ENCODE measurements at places on chromosomes 11 and 22.

DNA sequence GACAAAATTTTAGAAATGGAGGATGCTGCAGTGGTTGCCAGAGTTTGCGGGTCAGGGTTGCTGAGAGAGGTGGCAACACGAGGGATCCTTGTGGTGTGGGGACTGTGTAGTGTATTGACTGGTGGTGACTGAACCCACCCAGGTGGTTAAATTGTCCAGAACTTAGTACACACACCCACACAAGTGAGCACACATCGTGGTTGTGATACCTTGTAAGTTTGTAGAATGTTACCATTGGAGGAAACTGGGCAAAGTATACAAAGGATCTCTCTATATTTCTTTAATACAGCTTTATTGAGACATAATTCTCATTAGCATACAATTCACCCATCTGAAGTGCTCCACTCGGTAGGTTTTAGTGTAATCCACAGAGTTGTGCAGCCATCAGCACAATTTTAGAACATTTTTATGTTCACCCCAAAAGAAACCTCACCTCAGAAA lies 56.1 kb downstream of the MED15 start:
- H3K4me1 ChIP-seq = no peaks in the 10 kb centered on the region
- H3K27me3 ChIP-seq = no peaks in the 10 kb centered on the region
- no peak overlapping the region for H3K27ac ChIP-seq
- no peak overlapping the region for H3K4me3 ChIP-seq
- DNase-seq = no peak
- H3K36me3 ChIP-seq = peaks cover 49% of the 10 kb centered on the region

- no peak for DNase-seq
- peaks cover 10% of the 10 kb centered on the region for H3K36me3 ChIP-seq
Measured at GRCh38 chr11:83282084-83282716, 4.0 kb downstream of the CCDC90B start.

- no peak overlapping the region for H3K27ac ChIP-seq
- no peaks in the 10 kb centered on the region for H3K27me3 ChIP-seq
- H3K4me1 ChIP-seq = no peaks in the 10 kb centered on the region
- no peak for DNase-seq
- H3K36me3 ChIP-seq = no peaks in the 10 kb centered on the region
Measured at GRCh38 chr11:77200351-77201268, 72.6 kb downstream of the MYO7A start.

DNA sequence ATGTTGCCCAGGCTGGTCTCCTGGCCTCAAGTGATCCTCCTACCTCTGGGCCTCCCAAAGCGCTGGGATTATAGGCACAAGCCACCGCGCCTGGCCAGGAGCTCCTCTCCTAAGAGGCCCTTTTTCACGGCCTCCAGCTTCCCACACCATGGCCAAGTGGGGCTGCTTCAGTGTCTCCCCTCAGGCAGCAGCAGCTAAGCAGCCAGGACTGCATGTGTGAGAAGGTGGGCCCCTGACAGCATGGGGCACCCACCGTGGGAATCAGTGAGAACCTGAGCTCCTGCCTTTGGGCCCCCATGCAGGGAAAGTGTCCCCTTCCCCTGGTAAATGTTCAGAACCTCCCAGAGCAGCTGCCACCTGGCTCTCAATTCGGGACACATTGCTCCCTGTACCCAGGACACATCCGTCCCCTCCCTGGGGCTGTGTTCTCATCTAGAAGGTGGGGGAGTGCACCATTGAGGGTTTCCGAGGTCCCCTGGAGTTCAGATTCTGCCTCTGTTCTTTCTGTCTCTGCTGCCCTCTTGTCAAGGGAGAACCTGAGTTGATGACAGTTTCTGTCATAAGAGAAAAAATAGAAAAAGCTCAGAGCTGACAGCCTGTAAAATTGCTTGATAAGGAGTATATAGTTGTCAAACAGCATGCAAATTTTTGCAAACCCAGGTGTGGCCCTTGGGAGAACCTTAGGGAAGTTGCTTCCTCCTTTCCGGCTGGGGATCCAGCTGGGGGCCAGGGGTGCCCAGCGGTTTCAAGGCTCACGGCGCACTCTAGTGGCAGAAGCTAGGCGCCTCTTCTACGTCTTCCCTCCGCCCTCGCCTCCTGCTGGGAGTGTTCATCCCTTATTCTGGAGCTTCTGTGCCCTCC lies 29.7 kb downstream of the FAM83F start:
- no peaks in the 10 kb centered on the region for H3K4me1 ChIP-seq
- H3K27me3 ChIP-seq = no peaks in the 10 kb centered on the region
- no peak overlapping the region for H3K27ac ChIP-seq
- H3K4me3 ChIP-seq = no peak overlapping the region
- H3K36me3 ChIP-seq = no peaks in the 10 kb centered on the region

DNA sequence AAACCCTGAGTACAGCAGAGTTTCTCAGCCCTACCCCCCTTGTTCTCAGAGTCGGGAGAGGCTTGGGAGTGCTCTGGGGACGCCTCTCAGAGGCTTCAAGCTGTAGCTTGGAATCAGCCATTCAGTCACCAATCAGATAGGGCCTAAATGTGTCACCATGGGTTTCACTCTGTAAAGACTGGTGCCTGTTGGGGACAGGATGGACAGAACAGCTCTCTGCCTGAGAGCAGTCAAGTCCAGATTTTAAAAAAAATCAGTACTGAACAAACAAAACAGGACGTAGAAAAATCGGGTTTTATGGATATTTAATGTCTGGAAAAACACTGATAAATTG lies 1.3 kb downstream of the FADD start:
- no peaks in the 10 kb centered on the region for H3K27me3 ChIP-seq
- H3K36me3 ChIP-seq = no peaks in the 10 kb centered on the region
- no peak for DNase-seq
- H3K4me1 ChIP-seq = peaks cover 14% of the 10 kb centered on the region
- peak overlapping the region; percentile 90 for H3K27ac ChIP-seq

DNA sequence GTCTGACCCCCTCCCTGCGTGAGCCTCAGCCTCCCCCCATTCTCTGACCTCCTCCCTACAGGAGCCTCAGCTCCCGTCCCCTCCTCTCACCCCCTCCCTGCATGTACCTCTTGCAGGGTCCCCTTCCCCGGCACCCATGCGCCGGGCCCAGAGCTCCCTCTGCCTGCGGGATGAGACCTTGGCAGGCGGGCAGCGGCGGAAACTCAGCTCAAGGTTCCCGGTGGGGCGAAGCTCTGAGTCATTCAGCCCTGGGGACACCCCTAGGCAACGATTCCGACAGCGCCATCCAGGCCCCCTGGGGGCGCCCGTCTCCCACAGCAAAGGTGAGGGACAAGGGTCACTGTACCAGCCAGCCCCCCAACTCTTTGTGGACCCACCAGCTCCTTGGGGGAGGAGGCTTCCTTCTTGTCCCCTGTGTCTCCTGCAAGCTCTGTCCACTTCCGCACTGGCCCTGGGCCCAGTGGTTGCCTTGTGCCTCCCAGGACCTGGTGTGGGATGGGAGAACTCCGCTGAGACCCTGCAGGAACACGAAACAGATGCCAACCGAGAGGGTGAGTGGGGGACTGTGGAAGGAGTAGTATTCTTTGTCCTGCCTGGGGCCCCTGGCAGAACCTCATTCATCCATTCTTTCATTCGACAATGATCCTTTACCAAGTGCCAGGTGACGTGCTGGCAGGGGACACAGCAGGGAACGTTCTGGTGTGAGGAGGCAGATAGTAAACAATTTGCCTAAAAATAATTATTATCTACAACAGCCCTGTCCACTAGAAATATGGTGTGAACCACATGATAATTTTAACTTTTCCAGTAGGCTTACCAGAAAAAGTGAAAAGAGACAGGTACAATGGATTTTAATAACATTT lies 3.7 kb upstream of the RPS6KA4 start:
- H3K4me3 ChIP-seq = no peak overlapping the region
- DNase-seq = peak; percentile 83
- peak overlapping the region; percentile 18 for H3K27ac ChIP-seq
- no peaks in the 10 kb centered on the region for H3K36me3 ChIP-seq
- H3K27me3 ChIP-seq = no peaks in the 10 kb centered on the region
- H3K4me1 ChIP-seq = peaks cover 22% of the 10 kb centered on the region

DNA sequence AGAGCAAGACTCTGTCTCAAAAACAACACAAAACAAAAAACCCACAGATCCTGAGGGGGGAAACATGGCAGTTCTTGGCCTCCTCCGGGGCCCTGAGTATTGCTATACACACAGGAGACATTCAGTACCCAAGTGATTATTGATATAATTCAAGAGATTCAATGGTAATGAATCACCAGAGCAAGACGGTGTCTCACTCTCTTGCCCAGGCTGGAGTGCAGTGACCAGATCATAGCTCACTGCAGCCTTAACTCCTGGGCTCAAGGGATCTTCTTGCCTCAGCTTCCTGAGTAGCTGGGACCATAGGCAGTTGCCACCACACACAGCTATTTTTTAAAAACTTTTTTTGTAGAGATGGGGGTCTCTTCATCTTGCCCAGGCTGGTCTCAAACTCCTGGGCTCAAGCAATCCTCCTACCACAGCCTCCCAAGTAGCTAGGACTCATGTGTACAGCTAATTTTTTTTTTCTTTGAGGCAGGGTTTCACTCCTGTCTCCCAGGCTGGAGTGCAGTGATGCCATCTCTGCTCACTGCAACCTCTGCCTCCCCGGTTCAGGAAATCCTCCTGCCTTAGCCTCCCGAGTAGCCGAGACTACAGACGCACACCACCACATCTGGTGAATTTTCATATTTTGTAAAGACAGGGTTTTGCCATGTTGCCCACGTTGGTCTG lies 21.8 kb upstream of the PIK3C2A start:
- DNase-seq = no peak
- H3K4me1 ChIP-seq = no peaks in the 10 kb centered on the region

GRCh38 chr11:12461516-12461915 lies 84.1 kb downstream of the PARVA start:
- H3K27ac ChIP-seq = no peak overlapping the region
- H3K4me3 ChIP-seq = no peak overlapping the region
- H3K36me3 ChIP-seq = no peaks in the 10 kb centered on the region
- no peak for DNase-seq
- H3K4me1 ChIP-seq = no peaks in the 10 kb centered on the region
